ENCODE measurements at places on chromosomes 6 and 20.

GRCh38 chr6:157452096-157452495 is 71.1 kb downstream of the ZDHHC14 start:
- no peak for DNase-seq

- DNase-seq: no peak
These were observed 20.0 kb upstream of the WFDC2 start for GRCh38 chr20:45449528-45449927.

GRCh38 chr6:26554697-26555504 is 16.7 kb downstream of the HMGN4 start:
- DNase-seq: peak; percentile 53

DNA sequence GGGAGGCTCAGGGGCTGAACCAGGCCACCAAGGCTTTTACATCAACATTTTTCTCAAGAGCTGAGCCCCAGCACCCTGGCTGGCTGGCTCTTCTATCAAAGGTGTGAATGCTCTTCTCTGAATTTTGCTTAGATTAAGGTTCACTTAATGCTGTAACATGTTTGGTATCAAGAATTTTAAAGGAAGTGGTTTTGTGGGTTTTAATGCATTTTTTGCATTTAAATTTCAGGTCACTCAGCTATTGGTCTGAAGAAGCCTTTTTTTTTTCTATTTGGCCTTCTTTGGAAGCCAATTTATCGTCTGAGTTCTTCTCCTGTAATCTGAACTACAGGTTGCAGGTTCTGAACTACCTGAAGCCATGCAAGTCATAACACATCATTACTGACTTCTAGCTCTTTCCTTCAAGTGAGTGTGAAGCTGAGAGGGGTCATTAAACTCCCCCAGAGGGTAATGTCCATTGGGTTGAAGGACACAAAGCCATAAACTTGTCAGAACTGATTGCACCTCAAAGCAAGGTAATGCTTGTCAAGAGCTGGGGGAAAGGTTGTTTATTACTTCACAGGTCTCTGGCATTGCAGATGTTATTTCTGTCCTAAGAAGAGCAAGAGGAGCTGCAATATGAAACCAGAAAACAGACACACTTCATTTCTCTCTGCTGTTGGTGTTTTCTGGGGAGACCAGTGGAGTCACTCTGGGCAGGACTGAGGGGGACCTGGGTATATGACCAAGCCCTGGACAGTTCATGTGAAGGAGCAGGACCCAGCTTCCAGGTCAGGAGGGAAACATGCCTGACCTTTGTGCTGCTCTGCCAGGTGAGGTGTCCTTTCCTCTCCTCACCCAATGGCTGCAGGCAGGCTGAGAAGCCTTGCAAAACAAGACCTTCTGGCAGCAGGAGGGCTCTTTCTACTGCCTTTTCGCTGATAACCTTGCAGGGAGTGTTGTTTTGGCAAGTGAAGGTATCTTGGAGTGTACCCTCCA is 26.1 kb upstream of the NEDD9 start:
- peak; percentile 14 for DNase-seq

DNA sequence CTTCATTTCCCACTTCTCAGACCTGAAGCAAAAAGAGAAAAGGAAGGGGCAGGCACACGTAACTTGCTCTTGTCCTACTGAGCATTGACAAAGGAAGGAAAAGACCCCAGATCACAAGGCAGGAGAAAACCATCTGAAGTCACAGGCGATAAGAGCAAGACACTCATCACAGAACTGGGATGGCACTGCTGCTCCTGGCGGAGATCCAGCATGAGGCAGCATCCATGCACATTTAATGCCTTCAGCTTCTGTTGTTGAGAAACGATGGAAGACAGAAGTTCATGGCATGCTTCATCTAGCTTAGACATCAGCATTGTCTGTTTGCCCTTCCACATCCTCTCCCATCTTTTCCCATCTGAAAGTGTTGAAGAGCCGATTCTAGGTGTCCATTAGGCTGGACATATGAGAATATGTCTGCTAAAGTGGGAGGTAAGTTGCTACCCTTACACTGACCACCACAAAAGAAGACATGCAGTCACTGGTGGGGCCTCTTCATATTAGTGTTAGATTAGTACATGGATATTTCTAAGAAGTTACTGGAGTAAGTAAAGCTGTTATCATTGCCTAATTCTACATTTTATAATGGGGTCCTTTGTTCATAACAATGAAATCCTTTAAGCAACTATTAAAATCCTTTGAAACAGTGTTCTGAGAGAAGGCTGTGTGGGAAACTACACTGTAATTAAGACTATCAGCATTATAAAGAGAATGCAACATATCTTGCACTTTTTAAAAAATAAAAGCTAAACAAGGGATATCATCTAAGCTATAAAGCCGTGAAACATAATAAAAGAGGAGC is 618.5 kb downstream of the C6orf118 start:
- DNase-seq: no peak

GRCh38 chr6:68880050-68880813 is 245.2 kb downstream of the ADGRB3 start:
- no peak for DNase-seq

DNA sequence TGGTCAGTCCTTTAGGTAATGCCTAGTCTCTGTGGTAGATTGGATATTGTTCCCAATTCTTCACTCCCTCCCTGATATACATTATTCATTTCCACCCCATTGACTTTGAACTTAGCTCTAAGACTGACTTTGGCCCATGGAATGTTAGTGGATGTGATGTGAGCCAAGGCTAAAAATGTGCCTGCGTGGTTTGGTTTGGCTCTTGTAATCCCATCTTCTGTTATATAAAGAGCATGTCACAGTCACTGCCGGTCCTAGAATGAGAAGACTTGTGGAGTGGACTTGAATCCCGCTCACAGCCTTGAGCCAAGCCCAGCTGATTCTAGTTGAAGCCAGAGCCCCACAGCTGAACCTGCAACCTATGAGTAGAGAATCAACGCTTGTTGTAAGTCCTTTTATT is 23.6 kb upstream of the DNAAF9 start:
- no peak for DNase-seq

- DNase-seq: no peak
These were observed 16.6 kb upstream of the EZR start for GRCh38 chr6:158835616-158836221.

DNA sequence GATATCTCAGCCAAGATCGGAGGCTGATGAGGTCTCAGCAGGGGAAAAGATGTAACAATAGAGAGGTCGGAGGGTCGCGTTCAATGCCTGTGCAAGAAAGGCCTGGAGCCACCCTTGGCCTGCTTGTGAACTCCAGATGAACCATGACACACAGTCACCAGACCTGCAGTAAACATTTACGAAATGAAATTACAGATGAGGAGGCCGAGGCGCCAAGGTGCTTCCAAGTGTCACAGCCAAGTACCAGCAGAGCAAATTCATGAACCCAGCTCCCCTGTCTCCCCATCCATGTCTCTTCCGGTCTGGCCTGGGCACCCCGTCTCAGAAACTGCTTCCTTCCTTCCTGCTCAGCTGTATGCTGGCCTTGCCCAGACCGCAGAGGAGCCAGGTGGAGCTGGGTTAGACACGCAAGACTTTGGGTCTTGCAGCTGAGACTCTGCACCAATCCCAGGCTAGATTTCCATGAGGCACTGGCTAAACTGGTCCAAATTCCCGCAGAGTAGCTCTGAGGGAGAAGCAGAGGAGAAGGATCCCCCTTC is 48.1 kb downstream of the CHMP4B start:
- DNase-seq: peak; percentile 13

- DNase-seq: no peak
These were observed 47.9 kb upstream of the SLC22A16 start for GRCh38 chr6:110524305-110524704.

DNA sequence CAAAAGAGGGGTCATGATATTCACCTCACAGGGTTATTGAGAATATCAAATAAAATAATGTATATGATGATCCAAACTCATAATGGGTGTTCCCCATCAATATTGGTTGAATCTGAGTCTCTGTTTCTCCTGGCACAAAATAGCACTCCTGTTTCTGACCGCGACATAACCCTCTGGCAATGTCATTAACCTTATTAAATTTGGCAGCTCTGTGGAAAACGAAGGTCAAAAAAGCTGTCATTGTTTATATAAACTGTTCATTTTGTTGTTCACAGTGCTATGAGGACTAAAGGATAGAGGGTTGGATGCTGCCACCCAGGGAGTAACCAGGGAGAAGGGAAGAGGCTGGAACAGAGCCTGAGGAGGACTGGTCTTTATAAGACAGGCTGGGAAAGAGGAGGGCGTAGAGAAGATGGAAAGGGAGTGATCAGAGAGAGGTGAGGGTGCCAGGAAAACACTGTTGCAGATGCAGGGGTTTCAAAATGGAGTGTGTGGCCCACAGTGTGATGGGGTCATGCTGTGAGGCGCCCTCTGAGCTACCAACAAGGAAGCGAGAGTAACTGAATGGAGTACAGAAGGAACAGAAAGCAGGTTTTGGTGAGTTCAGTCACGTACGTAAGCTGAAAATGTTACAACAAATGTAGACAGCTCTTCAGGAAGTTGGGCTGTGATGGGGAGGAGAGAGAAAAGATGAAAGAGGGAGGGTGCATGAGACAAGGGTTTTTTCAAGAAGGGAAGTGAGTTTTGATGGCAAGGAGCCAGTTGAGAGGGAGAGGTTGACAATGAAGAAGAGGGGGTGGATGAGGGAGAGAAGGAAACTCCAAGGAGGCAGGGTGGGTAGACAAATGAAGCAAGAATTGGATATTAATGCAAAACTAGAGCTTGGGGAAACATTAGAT is 251.6 kb upstream of the TAB2 start:
- DNase-seq: peak; percentile 20

- no peak for DNase-seq
These were observed 81.4 kb downstream of the SERAC1 start for GRCh38 chr6:158086504-158087223.

GRCh38 chr6:10081957-10082356 is 332.9 kb downstream of the TFAP2A start:
- DNase-seq: no peak

GRCh38 chr6:55917751-55918415 is 42.5 kb upstream of the BMP5 start:
- DNase-seq: no peak

GRCh38 chr20:36248836-36249235 is 12.6 kb downstream of the AAR2 start:
- DNase-seq: no peak

DNA sequence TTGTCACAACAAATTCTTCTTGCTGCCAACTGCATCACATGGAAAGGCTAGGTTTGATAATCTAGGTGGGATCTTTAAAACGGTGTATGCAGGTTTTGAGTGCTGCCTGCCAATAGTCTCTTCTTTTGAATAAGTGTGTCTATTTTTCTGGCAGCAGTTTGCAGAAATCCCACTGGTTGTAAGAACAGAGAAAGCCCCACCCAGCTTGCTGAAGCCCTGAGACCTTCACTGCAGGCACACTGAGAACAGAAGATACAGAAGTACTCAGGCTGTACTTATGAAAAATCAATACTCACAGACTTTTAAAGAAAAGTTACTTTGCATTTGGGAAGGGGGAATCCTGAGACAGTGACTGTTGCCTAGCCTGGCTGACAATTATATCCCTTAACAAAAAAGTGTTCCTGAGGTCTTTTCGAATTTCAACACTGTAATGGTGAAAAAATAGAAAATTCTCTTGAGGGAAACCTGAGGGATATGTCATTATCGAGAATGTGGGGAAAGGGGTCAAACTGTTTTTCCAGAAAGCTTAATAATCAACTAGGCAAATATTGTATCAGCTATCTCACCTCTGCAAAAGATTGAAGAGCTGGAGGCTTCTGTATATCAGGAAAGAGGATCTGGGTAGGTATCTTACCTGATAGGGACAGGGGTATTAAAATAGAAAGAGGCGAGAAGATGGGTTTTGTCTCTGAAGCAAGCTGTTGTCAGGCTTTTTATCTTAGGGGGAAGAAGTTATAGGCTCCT is 199.9 kb downstream of the LRFN2 start:
- no peak for DNase-seq

GRCh38 chr6:82217018-82217586 is 30.4 kb downstream of the IBTK start:
- DNase-seq: no peak

- DNase-seq: no peak
These were observed 45.2 kb upstream of the NHSL1 start for GRCh38 chr6:138544501-138544900.

All from activated CD4-positive, alpha-beta T cell treated with anti-CD3 and anti-CD28 coated beads, Interleukin-2, amount 50 U/mL, for 1 hour (primary cell).